ENCODE measurements at places on chromosomes 4 and X.

DNA sequence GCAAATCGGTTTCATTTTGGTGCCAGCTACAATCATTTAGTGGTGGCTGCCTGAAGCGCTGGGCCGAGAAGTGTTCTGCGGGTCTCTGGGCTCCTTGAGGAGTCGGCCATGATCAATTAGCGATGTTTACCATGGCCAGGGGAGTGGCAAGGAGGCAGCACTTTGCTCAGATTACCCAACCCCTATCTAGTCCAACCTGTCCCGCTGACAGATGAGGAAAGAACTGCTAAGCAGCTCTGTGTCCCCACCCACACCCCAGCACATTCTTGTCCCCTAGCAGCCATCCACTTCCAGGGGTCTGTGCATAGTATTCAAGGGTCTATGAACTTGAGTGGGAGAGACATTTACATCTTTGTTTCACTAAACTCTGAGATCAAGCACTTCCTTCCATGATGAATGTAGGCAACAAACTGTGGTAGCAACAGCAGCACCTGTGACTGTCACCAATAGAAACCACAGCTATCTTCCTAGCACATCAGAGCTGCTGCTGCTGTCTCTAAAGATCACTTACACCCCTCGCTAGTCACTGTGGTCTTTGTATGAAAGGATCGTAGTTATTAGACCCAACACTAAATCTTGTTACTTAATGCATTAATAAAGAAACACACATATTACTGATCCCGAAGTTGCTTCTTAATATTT lies 331.6 kb downstream of the BCOR start:
- no peak for DNase-seq

DNA sequence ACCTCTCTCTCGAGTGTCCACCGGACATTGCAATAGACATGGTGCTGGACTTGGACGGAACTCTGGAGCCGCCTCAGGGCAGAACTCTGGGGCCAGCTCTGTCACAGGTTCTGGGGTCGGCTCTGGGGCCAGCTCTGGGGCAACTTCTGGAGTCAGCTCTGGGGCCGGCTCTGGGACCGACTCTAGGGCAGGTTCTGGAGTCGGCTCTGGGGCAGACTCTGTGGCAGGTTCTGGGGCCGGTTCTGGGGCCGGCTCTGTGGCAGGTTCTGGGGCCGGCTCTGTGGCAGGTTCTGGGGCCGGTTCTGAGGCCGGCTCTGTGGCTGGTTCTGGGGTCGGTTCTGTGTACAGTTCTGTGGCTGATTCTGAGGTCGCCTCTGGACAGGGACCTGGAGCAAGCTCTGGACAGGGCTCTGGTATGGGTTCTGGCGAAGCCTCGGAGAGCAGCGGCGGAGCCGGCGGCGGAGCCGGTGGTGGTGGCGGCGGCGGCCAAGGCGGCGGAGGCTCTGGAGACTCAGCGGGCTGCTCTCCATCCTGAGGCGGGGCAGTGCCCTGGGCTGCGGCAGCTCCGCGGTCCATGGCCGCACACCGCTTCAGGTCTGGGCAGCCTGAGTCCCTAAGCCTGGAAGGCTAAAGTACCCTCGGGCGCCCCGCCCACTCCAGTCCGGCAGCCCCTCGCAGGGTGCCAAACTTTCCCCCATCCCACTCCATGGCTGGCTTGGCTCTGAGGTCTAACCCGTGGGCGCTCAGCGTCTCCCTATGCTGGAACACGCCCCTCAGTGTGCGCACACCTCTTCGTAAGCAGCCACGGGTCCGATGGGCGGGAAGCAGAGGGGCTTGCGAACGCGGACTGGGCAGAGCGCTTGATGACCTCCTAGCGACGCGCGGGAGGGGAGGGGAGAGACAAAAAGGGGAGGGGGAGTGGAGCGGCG lies at the start of gene DGKK:
DGKK (minus strand) TSS at position 723 of the 929 bp plus-strand sequence; CDS start at position 576, 147 bp downstream.
- DNase-seq = no peak

- DNase-seq = no peak
Observed at GRCh38 chr4:118338518-118338917, 14.3 kb downstream of the PRSS12 start.

- no peak for DNase-seq
Observed at GRCh38 chr4:160423879-160424451, 1321.1 kb downstream of the RAPGEF2 start.

DNA sequence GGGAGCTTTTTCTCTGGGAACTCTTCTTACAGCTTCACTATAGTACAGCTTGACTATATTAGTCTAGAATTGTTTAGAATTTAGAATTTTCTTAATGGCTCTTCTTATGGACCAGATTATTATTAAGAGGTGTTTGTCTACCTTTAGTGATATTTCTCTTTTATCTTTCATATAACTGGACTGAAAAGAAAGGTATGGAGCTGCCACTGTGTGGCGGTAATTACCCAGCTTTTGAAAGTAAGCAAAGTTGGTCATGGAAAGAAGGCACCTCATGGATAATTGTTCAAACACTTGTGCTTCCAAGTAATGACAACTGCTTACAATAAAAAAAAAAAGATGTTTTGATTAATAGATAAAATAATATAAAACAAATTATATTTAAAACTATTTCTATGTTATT lies 1112.5 kb downstream of the TECRL start:
- DNase-seq = no peak

- no peak for DNase-seq
Observed at GRCh38 chrX:107625739-107626138, 2.6 kb upstream of the PRPS1 start.

- DNase-seq = peak; percentile 60
Observed at GRCh38 chr4:150079081-150079581, 886 bp downstream of the DCLK2 start.

- DNase-seq = no peak
Observed at GRCh38 chr4:103002551-103002950, 17.0 kb downstream of the SLC9B1 start.

GRCh38 chr4:101885574-101885973 lies 95.0 kb downstream of the BANK1 start:
- no peak for DNase-seq

DNA sequence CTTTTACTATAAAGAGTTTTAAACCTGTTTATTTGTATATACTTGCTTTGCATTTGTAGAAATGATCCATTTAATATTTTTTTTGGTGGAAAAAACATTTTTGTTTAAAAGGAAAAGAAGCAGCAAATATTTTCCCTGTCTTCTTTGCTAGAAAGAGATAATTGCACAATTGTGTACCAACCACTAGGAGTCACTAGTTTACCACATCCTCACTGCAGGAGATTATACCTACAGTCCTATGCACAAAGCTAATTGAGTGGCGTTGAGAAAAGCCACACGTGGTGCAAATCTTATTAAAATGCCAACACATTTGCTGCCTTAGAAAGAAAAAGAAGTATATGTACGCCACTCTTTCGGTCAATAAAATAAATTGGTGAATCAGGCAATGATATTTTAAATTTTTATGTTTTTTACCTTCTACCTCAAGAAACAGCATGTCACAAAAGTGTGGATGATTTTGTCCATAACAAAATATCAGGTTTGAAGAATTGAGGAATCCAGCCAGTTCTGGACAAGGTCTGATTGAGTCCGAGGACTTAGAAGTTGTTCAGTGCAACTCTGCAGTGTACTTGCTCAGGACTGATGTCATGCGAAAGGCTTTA lies 102.9 kb downstream of the GRXCR1 start:
- DNase-seq = no peak

GRCh38 chr4:10460313-10461047 lies 3.3 kb upstream of the ZNF518B start:
- no peak for DNase-seq

DNA sequence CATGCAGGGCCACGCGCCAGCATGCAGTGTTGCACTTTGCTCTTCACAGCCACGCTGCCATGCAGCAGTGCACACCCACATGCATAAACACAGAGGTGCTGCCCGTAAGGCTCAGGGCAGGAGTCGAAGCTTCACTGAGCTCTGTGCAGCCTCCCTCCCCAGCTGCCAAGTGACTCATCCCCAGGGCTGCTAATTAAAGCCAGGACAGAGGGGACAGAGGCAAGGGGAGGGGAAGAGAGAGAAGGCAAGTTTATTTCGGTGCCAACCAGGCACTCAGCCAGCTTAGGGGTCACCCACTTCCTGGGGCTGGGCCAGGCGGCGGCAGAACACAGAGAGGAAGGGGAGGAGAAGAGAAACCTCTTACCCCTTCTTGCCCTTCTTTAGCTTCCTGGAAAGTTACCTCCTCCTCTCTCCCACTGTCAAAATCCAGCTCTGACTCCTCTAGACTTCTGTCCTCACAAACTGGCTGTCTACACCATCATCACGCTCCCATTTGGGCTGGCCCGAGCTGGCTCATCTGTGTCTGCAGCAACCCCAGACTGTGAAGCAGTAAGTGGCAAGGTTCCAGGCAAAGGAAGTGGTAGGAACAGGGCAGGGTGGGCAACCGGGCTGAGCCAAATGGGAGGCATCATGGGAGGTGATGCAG lies 6.2 kb upstream of the IQSEC2 start:
- DNase-seq = peak; percentile 81

DNA sequence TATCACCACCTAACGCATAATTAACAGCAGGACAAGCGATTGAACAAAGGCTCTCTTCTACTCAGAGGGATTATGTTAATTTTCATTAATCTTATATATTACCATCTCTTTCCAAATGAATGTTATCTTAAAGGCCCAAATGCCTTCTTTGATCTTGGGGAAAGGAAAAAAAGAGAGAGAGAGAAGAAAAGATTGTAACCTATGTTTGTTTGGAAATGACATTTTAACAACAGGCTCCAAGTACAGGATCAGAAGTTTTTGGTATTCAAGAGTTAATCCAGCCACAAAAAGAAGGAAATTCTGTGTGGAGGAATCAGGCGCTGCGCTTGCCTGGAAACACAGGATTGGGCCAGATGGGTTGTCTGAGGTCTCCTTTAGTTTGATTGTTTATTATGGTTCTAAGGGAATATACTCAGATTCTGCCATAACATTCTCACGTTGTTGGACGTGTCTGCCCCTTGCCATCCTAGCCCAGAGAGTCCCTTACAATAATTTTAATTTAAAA lies 100.7 kb upstream of the STX18 start:
- no peak for DNase-seq

DNA sequence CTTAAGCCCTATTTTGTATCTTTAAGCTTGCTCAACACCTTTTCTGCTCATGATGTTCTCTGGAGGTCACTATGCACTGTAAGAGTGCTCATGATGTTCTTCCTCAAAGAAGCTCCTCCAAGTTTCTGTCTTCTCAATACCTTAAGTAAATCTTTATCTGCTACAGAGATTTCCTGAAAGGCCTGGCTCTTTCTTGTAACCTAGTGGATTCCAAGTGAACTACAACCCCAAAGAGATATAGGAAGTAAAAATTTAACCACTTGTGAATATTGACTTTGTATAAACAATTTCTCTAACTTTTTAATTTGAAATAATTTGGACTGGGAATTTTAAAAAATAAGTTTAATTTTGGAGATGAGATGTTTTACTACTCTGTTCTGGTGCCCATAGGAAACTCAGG lies 39.3 kb upstream of the XK start:
- no peak for DNase-seq

DNA sequence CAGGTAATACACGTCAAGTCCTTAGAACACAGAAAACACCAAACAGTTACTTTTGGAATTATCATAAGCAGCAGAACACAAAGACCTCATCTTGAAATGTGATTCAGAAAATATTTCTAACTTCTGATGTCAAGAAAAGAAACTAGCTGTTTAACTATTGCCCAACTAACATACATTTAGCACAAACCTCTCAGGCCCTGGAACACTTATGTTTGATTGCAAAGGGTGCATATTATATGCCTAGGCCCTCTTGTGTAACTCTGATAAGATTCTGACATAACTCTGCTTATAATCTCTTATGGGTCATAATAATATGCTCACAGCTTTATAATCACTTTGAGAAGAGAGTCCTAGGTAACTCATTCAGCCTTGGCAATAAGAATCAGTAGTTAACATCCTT lies 62.6 kb downstream of the TBC1D9 start:
- DNase-seq = no peak

- no peak for DNase-seq
Observed at GRCh38 chr4:152328582-152328981, 207.3 kb downstream of the FBXW7 start.

DNA sequence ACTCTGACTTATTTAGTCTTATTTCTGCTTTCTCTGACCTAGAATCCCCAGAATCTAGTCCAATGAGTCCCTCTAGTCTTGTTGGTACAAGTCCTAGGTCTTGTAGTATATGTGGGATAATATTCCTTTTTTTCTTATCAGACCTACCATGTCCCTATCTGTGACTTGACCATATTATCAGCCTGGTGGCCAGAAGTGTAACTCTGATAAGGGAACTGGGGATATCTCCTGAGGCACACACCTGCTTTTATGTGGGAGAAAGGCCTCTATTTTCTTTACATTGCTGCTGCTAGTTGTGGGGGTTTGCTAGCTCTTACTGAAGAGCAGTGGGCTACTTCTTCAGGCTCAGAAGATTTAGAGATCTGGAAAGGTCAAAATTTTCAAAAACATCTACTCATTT lies 38.6 kb downstream of the CFAP299 start:
- no peak for DNase-seq

DNA sequence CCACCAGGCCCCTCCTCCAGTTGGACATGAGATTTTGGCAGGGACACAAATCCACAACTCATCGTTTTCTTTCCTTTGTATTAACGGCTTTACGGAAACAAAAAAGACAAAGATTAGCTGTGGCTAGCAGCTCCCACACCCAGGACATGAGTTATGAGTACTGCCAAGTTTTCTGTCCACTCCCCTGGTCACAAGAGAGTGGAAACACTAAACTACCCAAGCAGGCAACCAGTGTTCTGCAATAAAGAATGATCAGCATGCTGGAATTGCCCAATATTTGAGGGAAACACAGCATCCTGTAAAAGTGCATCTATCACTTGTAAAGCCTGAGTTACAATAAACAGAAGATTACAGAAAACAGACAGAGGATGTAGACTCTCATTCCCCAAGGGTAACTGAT lies 358.4 kb downstream of the NLGN4X start:
- no peak for DNase-seq

- no peak for DNase-seq
Observed at GRCh38 chr4:144206711-144207110, 66.2 kb upstream of the GYPA start.

- DNase-seq = no peak
Observed at GRCh38 chr4:26192899-26193869, 127.6 kb upstream of the RBPJ start.

DNA sequence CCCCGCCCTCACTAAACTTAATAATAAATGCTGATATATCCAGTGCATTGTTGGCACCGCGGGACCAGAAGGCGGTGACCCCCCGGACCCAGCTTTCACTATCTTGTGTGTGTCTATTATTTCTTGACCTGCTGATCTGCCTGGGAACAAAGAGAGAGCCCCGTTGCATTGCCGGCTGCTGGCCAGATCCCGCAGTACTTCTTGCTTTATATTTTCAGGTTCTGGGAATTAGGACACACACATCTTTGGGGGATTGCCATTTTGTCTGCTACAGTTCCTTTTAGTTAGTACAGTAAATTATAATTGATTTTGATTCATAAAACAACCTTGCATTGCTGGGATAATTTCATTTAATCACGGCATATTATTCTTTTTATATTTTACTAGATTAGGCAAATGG lies 2.2 kb upstream of the RTL8B start:
- DNase-seq = no peak

Data from left ventricle myocardium superior (tissue), 1 donor.